ENCODE measurements at places on chromosomes 1 and 21.

DNA sequence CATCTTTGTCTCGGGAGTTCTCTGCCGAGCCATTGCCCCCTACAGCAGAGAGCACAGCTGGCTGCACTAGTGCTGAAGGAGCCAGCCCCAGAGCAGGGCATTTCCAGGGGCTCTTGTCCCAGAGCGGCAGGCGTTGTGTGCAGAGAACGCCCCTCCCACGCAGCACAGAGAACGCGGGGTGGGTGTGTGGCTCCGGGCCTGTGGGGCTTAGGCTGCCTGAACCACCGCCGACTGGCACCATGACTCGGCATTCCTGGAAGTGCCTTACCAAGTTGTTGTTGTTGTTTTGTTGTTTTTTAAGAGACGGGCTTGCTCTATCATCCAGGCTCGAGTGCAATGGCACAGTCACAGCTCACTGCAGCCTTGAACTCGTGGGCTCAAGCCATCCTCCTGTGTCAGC, 15.8 kb upstream of the DIP2A start:
- no peak for DNase-seq

DNA sequence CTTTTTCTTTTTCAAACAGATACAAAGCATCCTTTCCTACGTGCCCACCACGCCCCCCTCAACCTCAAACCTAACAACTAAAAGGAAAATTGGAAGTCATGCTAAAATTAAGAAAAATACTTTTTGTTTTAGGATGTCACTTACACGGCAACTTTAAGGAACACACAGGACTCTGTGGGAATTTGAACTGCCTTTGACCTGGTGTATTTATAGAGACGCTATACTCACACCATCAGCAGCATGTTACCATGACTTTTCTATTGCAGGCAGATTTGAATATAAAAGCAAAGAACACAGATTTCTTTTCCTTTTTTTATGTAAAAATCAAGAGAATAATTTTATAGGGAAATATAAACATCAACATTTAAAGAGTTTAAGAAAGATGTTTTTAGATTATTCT, 198.2 kb downstream of the SIPA1L2 start:
- no peak for DNase-seq

DNA sequence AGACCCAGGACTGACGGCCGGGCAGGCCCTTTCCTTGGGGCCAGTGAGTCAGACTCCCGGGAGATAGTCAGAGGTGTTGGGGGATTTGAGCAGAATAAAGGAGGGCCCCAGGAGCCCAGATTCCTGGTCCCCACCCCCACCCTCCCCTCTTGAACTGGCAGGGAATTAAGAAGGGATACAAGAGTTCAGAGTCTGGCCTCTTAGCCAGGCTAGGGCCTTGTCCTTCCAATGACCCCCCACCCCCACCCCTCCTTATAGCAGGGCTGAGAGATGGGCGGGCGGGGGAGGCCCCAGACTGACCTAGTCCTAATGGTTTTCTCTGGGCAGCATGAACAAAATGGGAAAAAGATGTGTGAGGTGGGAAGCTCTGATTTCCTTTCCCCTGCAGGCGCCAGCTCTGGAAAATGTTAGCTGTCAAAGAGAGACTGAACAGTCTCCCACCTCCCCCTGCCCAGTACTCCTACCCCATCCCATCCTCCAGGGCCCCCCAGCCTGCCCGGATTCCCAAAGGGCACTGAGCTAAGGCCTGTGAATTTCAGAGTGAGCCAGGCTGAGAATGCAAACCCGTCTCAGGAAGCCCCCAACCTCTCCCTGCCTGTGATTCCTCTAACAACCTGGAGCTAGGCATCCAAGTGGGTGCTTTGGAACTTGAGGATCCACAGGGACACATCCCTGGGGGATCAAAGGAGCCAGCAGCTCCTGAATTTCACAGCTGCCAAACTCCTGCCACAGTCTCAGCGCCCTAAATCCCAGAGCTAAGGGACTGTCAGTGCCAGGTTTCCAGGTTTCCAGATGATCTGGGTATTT, 5.8 kb upstream of the CRABP2 start:
- no peak for DNase-seq

- DNase-seq = no peak
Observed at GRCh38 chr1:54272772-54273091, 72.8 kb downstream of the MRPL37 start.

GRCh38 chr1:162207862-162208261, 138.4 kb downstream of the NOS1AP start:
- no peak for DNase-seq

DNA sequence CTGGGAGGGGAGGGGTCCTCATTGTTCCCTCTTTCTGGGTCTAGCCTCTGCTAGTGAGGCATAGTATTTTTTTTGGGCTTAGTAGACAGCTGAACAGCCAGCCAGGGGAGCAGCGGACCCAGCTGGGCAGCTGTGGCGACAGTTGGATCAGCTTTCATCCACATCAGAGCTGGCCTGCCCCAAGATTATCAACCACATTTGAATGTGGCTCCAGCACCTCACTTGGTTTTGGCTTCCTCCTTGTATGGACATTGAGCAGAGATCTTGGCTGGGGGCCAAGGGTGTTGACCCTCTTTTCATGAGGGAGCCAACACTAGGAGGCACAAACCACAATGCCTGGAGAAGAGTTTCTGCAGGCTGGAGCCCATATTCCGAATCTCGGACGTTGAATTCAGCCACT, 25.0 kb downstream of the WNT4 start:
- DNase-seq = no peak

- DNase-seq = no peak
Observed at GRCh38 chr1:196910215-196910614, 22.4 kb downstream of the CFHR4 start.
